ENCODE measurements at places on chromosomes 13 and 19. TPM values are rescaled to one million over a fixed set of nuclear protein-coding genes. Genes with fewer than 3 reads are reported as not detected.

Gene CDADC1
- total RNA-seq = 14.7 TPM

Gene ZNF562
- total RNA-seq = 27.5 TPM

Gene KLHL1
- not detected for total RNA-seq

Gene NOVA2
- total RNA-seq = not detected

Gene HNRNPA1L2
- total RNA-seq = 12.9 TPM

Gene ACP7
- total RNA-seq = not detected

Gene GAPDHS
- not detected for total RNA-seq

Gene UHRF1
- 90.8 TPM for total RNA-seq

Gene SLC1A6
- not detected for total RNA-seq

Gene SOX1
- total RNA-seq = not detected

Gene SPRED3
- 1.8 TPM for total RNA-seq

Gene ZNF540
- total RNA-seq = 7.7 TPM

Gene VSTM2B
- not detected for total RNA-seq

Gene CEACAM6
- total RNA-seq = not detected

Gene KLF1
- total RNA-seq = not detected

Gene ICAM5
- total RNA-seq = 0.83 TPM

Gene ADGRE3
- total RNA-seq = not detected

Gene FLT1
- 1.1 TPM for total RNA-seq

Gene CEACAM4
- total RNA-seq = not detected

Gene ZNF100
- 21.9 TPM for total RNA-seq

Gene CD209
- total RNA-seq = 0.19 TPM

Gene DAND5
- total RNA-seq = not detected

Gene LMO7
- 23.4 TPM for total RNA-seq

Gene SIGLEC8
- total RNA-seq = not detected

Gene KIR3DL1
- total RNA-seq = 0.23 TPM

Gene KLF2
- total RNA-seq = 172 TPM

Gene EHD2
- 0.23 TPM for total RNA-seq

Gene MEIOSIN
- total RNA-seq = not detected

Gene FFAR1
- not detected for total RNA-seq

Gene EDNRB
- not detected for total RNA-seq

Gene NCAN
- not detected for total RNA-seq

Gene DACH1
- total RNA-seq = not detected

Gene APOC1
- 11.6 TPM for total RNA-seq

Gene SEMA6B
- total RNA-seq = 1.00 TPM

Gene PGLYRP1
- total RNA-seq = not detected

Gene ZNF471
- total RNA-seq = 1.5 TPM

Gene CGB5
- not detected for total RNA-seq

Gene JAK3
- 119 TPM for total RNA-seq

Gene DCT
- 0.33 TPM for total RNA-seq

Gene ZNF763
- total RNA-seq = 6.1 TPM

Gene AZU1
- total RNA-seq = 0.25 TPM

Gene ANKRD27
- total RNA-seq = 48.8 TPM

Gene MBD3L2
- total RNA-seq = not detected

Gene ZNF534
- total RNA-seq = not detected

Gene MAP4K1
- total RNA-seq = 299 TPM

Gene ZNF578
- total RNA-seq = 3.4 TPM

Gene CCL25
- total RNA-seq = 15.9 TPM
